ENCODE measurements at places on chromosomes 6 and 20.

DNA sequence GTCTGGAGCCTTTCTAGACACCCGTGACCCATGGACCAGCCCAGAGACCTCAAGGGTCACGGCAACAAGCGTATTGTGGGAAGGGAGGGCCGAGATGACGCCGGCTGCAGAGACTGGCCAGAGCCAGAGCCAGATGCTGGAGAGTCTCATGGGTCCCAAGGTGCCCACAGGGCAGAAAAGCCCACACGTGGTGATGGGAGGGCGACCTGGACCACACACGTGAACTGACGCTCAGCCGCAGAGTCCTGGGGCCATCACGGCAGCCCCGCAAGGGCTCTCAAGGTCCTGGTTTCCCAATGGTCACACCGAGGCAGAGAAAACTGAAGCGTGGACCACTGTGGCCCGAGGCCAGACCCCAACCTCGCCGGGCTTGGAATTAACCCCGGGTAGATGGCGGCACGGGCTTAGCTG, 92.6 kb downstream of the YTHDF1 start:
- DNase-seq, result no peak

DNA sequence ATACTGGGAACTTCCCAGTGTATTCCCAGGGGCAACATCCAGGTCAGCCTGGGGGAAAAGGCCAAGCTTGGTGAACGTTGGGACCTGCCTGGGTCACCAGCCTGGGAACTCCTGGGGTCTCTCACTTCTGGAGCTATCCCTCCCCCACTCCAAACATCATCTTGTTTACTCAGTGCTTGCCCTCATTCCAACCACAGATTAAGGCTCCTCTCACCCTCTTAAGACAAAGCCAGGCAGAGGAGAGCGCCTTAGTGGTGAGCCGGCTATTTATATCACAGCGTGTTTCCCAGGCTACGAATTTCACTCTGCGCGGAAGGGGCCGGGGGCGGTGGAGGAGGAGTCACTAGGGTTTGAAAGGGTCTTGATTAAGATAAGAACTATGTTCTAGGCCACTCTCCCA, 12.1 kb downstream of the PRPH2 start:
- no peak for DNase-seq

DNA sequence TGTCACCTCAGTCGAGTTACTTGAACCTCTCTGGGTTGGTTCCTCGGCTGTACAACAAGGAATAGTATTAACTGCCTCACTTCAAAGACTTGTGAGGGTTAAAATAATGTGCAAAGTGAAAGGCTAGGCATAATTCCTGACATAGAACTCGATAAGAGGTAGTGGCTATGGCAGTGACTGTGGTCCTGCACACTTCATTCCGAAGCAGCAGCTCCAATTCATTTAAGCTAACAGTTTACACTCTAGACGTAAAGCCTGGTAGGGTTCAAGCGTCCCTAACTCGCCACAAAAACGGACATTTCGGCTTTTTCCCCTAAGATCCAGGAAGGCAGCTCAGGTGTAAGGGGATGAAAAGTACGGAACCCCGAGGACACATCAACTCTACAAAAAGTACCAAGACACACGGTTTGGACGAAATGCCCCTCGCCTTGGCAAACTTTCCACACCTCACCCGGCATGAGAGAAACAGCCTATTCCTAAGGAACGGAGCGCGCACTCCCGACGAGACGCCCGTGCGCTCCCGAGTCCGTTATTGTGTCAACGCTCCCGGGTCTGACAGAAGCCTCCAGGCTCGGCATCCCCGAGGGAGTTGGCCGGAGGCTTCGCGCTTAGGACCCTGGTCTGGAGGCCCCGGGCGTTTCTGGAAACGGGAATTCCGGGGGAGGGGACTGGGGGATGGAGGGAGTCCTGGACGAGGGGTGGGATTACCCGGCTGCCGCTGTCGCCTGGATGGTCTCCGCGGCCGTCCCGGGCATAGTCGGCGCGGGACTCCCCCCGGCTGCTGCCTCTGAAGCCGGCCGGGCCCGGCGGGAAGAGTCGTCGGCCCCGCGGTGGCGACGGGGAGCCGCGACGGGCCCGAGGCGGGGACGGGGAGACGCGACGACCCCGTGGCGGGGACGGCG, 937 bp downstream of the ZNF318 start:
- DNase-seq, result no peak

DNA sequence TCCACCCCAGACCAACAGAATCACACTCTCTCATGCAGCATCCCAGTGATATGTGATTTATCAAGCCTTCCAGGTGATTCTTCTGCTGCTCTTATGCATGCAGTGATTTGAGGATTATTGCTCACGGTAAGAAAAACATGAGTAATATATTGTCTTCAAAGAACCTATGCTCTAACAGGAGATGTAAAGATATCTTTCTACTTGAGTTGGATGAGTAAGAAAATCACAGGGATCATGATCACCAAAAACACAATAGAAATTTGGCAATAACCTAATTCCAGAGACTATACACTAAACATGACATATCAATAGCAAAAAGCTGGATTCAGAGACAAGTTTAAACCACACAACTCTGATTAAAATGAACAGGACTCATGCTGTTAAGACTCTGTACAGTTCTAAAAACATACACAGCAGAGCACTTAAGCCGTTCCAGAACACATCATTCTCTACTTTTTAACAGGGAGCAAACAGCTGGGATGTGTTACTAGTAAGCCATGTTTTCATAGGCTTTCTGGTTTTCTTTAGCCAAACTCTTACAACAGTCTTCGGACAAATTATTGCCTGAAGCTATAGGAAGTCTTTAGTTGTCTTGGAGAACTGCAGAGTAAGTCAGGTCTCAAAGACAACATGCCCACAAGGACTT, 568.6 kb downstream of the HAO1 start:
- DNase-seq, result no peak

DNA sequence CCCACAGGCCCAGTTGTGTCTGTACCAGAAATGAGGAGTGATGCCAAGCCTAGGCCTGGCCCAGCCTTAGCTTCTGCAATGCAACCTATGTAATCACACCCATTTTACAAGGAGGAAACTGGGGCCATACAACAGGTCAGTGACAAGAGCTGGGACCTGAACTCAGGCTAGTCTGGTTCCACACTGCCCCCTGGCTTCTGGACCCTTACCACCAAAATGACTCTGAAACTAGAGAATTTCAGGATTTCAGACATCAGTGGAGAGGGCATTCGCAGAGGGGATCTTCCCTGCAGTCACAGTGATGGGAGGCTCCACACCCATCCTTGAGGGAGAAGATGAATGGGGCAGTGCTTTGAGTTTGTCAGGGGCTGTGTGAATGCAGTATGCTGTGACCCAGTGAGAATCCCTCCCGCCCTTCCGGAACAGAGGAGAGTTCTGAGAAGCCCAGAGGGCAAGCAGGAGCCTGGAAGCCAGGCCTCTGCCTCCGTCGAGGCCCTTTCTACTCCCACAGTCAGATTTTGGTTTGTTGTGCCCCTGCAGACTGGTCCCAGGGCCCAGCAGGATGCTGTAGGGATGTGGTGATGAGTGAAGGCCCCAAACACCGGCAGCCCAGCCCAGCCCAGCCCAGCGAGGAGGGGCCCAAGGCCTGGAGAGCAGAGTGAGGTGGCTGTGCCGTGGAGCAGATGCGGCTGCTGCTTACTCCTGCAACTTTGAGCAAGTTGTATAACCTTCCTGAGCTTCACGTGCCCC, 48.1 kb upstream of the MYL9 start:
- no peak for DNase-seq

GRCh38 chr20:5989539-5989938, 39.1 kb downstream of the MCM8 start:
- no peak for DNase-seq

DNA sequence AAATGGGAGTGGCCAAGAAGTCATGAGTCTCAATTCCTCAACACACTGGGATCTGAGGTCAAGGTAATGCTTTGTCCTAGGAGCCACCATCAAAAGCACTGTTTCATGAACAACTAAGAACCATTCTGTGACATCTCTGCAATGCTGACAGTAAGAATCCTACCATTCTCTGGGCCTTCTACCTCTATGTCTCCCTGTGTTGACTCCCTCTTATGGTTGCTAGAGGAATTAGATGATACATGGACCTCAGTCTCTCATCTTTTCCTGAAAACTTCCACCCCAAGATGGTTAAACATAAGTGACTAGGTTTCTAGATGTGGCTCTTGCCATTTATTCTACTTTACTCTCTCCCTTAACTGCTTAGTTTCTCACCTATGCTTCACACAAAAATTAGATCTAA, 9.1 kb downstream of the MTRF1L start:
- DNase-seq, result no peak

- DNase-seq, result no peak
These were observed 54.5 kb downstream of the KIAA0408 start for GRCh38 chr6:127404594-127405178.

- peak; percentile 30 for DNase-seq
These were observed 1.5 kb downstream of the DEK start for GRCh38 chr6:18262702-18263417.

GRCh38 chr20:62525014-62525413, 49.2 kb upstream of the GATA5 start:
- no peak for DNase-seq

- no peak for DNase-seq
These were observed 96.7 kb upstream of the OPRM1 start for GRCh38 chr6:153942361-153942760.

DNA sequence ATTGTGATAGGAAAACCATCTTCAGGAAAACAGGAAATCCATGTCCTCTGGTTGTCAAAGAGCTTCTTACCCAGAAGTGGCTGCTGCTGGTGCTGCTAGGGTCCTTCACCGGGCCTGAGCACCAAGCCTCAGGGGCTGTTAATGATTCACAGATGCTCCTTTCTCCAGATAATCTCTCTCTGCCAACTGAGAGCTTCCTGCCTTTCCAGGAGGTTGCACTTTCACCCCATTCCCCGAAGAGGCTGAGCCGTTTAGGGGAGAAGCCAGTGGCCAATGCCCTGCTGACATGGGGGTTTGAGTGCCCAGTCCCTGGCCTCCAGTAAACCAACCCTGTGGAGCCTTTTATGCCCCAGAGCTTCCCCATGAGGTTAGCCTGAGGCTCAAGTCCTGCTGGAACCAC, 122.4 kb downstream of the CBLN4 start:
- DNase-seq, result no peak

DNA sequence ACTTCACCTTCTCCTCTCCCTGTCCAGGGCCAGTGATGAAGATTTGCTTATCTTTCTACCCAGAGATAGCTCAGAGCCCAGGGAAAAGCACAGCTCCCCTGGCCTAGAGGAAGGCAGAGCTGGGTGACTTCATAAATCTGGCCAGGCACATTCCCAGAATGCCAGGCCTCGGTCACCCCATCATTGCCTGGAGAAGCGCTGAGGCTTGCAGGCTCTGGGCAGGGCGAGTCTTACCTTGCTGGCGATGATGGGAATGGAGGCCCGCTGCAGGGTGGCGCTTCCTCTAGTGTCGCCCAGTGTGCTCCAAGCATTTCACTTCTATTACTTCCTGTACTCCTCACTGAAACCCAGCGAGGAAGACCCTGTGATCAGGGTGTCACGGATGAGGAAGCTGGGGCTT, 60.1 kb downstream of the DAAM2 start:
- no peak for DNase-seq

DNA sequence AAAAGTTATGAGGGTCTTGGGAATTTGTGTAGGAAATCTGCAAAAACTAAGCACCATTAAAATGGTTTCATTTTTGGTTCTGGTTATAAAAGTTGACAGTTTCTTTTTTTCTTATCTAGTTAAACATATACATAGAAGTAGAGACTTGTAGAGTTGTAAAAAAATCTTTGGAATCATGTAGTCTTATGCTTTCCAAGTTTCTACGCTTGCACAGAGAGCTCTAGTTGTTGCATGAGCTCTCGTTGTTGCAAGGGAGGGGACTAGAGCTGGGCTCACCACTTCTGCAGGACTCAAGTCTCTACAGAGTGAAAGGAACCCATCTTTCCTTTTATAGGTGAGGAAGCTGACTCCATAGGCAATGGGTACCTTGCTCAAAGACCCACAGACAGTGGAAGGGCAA, 21.6 kb upstream of the CCN2 start:
- no peak for DNase-seq

DNA sequence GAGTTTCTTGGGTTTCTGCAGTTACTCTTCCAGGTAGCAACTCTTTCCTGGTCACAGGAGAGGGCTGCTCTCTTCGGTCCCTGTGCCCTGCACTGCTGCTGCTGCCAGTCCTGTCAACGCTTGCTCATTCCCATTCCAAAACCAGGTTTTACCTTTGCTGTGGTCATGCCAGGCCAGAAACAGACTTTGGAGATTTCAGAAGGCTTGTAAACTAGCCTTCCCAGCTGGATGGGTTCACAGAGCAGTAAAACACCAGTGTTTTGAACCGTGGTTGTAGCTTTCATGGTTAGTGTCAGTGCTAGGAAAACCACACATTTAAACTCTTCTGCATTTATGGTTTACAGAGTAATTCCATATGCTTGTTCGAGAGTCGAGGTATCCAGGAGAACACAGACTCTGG, 16.2 kb downstream of the ARFGEF2 start:
- DNase-seq, result no peak

DNA sequence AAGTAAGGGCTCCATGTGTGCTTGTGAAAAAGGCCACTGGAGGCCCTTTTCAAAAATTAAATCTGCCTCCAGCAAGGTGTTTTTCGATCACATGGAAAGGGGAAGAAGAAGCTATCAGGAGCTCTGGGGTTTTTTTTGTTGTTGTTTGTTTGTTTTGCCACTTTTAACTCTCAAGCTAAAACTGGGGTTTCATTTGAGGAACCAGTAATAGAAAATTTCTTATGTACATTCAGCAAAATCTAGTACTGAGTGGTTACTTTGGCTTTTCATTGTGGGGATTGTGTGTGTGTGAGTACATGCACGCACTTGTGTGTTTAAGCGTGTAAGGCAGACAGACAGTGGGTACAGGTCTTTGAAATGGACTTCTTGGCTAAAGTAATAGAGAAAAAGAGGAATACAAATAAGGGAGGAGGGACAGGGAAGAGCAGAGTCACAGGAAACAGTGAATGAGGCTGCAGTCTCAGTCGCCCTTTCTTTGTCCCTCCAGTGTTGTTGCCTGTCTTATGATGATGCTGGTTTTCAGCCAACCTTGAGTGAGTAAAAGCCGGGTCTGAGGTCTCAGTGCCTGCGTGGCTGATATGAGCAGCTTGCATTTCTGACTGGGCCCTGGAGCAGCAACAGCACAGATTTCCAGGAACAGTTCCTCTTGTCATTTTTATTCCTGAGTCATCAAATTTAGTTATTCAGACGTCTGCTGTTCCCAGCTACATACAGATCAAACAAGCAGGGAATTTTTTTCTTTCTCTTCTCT, 26.2 kb downstream of the SLC16A10 start:
- no peak for DNase-seq

DNA sequence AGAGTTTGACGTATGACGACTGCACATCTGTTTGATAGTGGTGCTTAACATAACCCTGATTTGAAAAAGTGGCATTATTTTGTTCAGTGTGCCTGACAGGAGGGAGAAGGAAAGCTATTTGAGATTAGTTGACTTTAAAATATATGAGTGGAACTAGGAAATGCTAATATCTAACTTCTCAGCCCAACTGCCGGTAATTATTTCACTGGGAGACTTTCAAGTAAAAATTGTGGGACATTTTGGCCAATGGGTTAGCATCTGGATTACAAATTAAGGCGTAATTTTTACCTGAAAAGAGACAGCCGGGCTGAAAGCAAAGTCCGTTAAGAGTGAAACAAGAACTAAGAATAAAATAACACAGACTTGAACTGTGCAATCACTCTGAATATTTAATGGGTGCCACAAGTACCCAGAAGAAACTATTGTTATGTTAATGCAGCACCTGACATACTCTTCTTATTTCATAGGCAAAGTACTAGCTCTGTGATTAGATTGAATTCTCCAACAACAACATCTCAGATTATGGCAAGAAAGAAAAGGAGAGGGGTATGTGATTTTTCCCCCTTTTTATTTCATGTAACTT, 2.0 kb downstream of the HEY2 start:
- no peak for DNase-seq
